Colonic mucosa (tissue), 4 donors: ENCODE measurements at places on chromosomes 2 and 18.

DNA sequence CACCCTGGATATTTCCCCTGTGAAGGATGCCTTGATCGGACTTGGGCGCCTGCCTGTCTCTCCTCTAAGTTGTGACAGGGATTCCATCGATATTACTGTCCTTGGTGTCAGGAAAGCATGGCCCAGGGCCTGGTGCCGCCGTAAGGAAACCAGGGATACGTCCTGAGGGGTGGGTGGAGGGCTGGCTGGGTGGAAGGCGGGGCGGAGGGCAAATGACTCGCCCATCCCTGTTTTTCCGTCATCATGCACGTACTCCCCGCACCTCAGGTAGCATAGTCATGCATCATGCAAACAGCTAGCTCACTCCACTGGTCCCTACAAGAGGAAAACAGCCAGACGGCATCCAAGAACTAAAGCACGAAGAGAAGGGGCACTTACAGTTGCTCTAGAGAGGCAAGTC, 57.1 kb downstream of the PXDN start:
- H3K36me3 ChIP-seq, result no peaks in the 10 kb centered on the region
- no peaks in the 10 kb centered on the region for H3K4me1 ChIP-seq
- no peak overlapping the region for H3K27ac ChIP-seq
- H3K4me3 ChIP-seq, result no peak overlapping the region
- DNase-seq, result no peak

GRCh38 chr2:200585730-200586643, at the start of gene AOX1:
AOX1 (plus strand) TSS chr2:200586014; CDS start chr2:200586109, 95 bp downstream.
- no peak within 1 kb of the TSS for H3K27ac ChIP-seq
- no peaks in the 10 kb centered on the region for H3K27me3 ChIP-seq
- no peaks in the 10 kb centered on the region for H3K4me1 ChIP-seq
- peak within 1 kb of the TSS; percentile 34 for H3K4me3 ChIP-seq
- no peaks in the 10 kb centered on the region for H3K36me3 ChIP-seq

DNA sequence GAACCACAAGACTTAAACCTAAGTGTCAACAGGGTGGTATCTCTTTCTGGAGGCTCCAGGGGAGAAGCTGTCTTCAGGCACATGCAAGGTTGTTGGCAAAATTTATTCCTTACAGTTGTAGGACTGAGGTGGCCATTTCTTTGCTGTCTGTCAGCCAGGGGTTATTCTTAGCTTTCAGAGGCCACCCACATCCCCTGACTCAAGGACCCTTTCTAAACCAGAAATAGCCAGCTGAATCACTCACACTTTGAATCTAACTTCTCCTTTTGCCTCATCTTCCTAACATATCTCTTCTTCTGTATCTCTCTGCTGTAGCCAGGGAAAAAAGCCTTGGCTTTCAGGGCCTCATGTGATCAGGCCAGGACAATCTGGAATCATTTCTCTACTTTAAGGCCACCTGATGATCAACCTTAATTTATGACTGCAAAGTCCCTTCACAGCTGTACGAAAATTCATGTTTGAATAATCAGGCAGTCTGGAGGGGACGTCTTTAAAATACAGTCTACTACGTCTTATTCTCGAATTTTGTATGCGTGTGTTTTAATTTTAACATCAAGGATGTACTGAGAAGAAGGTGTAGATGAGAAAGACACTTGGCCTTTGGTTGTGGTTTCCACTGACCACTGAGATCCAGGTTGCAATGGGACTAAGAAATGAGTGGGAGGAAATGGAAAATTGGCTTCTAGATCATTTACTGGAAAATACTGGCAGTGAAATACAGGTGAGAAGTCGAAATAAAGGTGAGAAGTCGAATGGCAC, 90.4 kb downstream of the DOCK10 start:
- H3K27ac ChIP-seq, result no peak overlapping the region
- H3K4me1 ChIP-seq, result no peaks in the 10 kb centered on the region
- DNase-seq, result no peak
- no peak overlapping the region for H3K4me3 ChIP-seq
- H3K27me3 ChIP-seq, result no peaks in the 10 kb centered on the region
- H3K36me3 ChIP-seq, result no peaks in the 10 kb centered on the region

DNA sequence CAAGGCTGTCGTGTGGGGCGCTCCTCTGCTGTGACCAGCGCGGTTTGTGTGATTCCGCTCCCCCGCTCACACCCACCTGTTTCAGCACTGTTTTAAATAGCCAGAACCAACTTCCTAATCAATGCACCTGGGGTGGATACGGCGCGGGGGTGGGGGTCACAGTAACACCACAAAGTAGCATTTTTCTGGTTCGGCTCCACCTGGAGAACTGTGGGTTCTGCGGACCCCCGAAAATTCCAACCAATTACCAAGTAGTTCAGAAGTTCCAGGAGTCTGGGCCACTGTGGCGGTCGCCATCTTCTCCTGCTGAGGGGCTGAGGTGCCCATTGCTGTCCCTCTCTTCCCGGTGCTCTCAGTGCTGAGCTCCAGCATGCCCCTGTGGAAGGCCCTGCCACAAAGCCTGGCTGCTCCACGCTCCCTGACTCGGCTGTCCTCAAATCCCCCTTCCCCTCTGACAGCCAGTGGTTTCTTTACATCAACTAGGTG, 79.4 kb downstream of the GFPT1 start:
- H3K4me3 ChIP-seq, result peak overlapping the region; percentile 63
- H3K36me3 ChIP-seq, result no peaks in the 10 kb centered on the region
- no peak overlapping the region for H3K27ac ChIP-seq
- no peaks in the 10 kb centered on the region for H3K27me3 ChIP-seq
- no peak for DNase-seq

DNA sequence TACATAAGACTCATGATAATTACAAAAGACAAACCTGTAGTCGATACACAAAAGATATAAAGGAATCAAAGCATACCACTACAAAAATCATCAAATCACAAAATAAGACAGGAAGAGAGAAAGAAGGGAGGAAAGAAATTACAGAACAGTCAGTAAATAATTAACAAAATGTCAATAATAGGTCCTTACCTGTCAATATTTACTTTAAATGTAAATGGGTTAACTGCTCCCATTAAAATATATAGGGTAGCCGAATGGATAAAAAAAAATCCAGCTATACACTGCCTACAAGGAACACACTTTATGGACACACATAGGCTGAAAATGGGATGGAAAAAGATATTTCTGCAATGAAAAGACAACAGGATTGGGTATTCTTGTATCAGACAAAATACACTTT, 163.7 kb downstream of the PIEZO2 start:
- no peak for DNase-seq
- no peaks in the 10 kb centered on the region for H3K4me1 ChIP-seq
- H3K4me3 ChIP-seq, result no peak overlapping the region
- no peak overlapping the region for H3K27ac ChIP-seq
- H3K27me3 ChIP-seq, result no peaks in the 10 kb centered on the region
- H3K36me3 ChIP-seq, result no peaks in the 10 kb centered on the region

DNA sequence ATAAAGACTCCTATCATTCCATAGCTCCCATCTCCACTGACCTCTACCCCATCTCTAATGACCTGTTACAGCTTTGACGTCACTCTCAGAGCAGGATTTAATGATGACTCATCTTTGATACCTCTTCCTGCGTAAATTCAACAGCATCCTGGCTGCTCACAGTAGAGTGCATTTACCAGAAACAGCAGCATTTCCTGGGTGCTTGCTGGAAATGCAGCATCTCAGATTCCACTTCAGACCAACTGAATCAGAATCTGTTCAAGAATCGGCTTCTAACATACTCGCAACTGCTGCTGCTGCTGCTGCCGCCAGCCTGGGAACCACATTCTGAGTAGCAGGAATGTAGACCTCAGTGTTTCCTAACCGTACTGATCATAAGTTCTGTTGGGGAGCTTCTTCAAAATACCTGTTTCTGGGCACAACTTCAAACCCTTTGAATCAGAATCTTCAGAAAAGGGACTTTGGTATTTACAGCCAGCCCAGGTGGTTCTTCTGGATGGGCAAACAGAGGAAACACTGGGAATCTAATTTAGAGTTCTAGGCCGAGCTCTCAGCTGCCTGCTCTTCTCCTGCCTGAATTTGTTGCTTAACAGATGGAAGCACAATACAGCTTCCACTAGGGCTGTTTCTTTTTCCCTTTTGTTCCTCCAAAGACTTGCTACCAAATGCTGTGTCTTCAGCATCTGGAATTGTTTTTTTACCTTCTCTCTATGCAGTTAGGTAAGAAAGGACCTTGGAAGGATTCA, 241.4 kb downstream of the NCKAP5 start:
- no peaks in the 10 kb centered on the region for H3K4me1 ChIP-seq
- no peak overlapping the region for H3K4me3 ChIP-seq
- H3K36me3 ChIP-seq, result no peaks in the 10 kb centered on the region
- H3K27ac ChIP-seq, result no peak overlapping the region
- no peak for DNase-seq

- peak within 1 kb of the TSS; percentile 52 for H3K4me3 ChIP-seq
- peak; percentile 50 for DNase-seq
- no peaks in the 10 kb centered on the region for H3K36me3 ChIP-seq
- H3K27me3 ChIP-seq, result peaks cover 15% of the 10 kb centered on the region
These were observed at the start of gene CNRIP1 for GRCh38 chr2:68319398-68320117. CNRIP1 (minus strand) TSS chr2:68319949; CDS start chr2:68319400, 549 bp downstream.

DNA sequence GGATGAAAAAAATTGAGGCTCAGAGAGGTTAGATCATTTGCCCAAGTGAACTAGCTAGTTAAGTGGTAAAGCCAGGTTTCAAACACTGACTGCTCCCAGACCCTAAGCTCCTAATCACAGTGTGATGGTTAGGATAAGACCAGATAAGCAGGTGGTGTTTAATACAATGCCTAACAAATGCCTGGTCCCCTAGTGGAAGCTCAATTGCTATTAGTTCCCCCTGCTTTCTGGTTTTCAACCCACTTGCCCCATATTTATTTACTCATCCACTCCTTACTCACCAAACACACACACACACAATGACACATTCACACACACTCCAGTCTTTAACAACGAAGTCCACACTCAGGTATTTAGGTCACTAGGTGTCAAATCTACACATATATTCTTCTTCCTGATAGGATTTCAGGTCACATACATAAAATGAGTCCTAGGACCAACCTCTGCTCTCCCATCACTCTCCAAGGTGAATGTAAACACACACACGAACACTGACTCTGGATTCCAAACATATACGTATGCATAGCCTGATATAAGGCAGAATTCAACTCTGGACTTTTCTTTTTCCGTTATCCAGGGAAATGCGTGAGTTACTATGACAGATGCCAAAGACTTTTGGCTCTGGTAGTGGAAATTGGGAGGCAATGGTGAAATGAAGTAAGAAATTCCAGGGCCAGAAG, 73.6 kb upstream of the TSPYL6 start:
- H3K27ac ChIP-seq, result peak overlapping the region; percentile 71
- no peak for DNase-seq
- H3K27me3 ChIP-seq, result no peaks in the 10 kb centered on the region

- peaks cover 4% of the 10 kb centered on the region for H3K4me1 ChIP-seq
- H3K4me3 ChIP-seq, result no peak overlapping the region
- H3K27ac ChIP-seq, result no peak overlapping the region
- no peaks in the 10 kb centered on the region for H3K27me3 ChIP-seq
- peak; percentile 49 for DNase-seq
These were observed 451.0 kb upstream of the SETBP1 start for GRCh38 chr18:44229693-44230108.

GRCh38 chr18:77765468-77765867, 515.8 kb downstream of the GALR1 start:
- H3K27ac ChIP-seq, result no peak overlapping the region
- no peak for DNase-seq
- no peaks in the 10 kb centered on the region for H3K36me3 ChIP-seq

DNA sequence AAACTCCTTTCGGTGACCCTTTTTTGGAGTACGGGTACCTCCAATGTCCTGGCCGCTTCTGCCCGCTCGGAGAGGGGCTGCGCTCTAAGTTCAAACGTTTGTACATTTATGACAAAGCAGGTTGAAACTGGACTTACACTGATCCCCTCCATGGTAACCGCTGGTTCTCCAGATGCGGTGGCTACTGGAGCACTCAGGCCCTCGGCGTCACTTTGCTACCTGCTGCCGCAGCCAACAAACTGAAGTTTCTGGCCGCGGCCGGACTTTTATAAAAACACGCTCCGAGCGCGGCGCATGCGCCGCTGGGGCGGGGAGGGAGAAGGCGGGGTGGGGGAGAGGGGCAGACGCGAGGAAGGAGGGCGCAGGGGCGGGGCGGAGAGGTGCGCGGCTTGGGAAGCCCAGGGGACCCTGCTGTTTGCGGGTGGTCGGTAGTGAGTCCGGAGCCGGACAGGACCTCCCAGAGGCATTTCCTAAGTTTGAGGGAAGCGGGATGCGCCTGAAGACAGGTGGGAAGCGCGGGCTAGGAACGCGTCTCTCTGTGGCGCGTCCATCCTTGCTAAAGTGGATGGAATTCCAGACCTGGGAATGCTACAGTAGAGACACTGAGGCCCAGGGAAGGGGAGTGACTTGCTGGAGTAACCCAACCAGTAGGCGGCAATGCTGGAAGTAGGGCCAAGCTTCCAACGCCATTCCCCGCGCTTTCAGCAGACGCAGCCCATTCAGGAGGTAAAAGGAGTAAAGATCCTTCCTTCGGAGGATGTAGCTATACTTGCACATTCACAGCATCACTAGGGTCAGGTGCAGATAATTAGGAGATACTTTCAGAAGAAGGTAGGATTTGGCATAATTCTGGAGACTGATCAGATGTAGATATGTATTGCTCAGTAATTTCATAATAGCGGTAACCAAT, at the start of gene CXCR4:
TSS of gene CXCR4 (minus strand) at position 241 of the 910 bp plus-strand sequence. CDS start at position 152, 89 bp downstream.
- peak within 1 kb of the TSS; percentile 53 for H3K4me3 ChIP-seq
- peaks cover 55% of the 10 kb centered on the region for H3K27me3 ChIP-seq
- DNase-seq, result peak; percentile 76
- H3K27ac ChIP-seq, result peak within 1 kb of the TSS; percentile 77
- no peaks in the 10 kb centered on the region for H3K36me3 ChIP-seq
- H3K4me1 ChIP-seq, result no peaks in the 10 kb centered on the region

- H3K4me3 ChIP-seq, result no peak overlapping the region
- no peak for DNase-seq
- H3K4me1 ChIP-seq, result no peaks in the 10 kb centered on the region
- no peak overlapping the region for H3K27ac ChIP-seq
These were observed 35.6 kb downstream of the WIPF1 start for GRCh38 chr2:174561972-174562370.

GRCh38 chr2:238498188-238498587, 71.5 kb downstream of the ASB1 start:
- no peaks in the 10 kb centered on the region for H3K27me3 ChIP-seq
- H3K4me3 ChIP-seq, result no peak overlapping the region
- no peaks in the 10 kb centered on the region for H3K36me3 ChIP-seq
- no peak overlapping the region for H3K27ac ChIP-seq

GRCh38 chr2:3940661-3941060, 237.3 kb downstream of the DCDC2C start:
- H3K27ac ChIP-seq, result no peak overlapping the region
- H3K36me3 ChIP-seq, result no peaks in the 10 kb centered on the region
- no peak for DNase-seq
- no peak overlapping the region for H3K4me3 ChIP-seq

DNA sequence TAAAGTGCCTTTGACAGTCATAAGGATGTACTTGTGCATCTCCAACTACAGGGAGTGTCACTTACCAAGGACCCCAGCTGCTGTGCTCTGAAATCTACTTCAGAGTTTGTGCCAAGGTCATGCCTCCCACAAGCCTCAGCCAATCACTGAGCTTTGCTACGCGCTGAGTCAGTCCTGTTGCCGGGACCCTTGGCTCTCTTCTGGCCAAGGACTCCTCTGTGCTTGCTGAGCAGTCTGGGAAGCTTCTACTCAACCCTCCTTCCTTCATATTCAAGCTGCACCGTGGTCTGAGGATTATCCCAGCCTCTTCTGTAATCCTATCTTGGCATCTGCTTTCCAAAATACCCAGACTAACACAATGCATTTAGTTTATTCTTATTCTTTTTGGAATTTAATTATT, 398.9 kb upstream of the FANCL start:
- H3K4me3 ChIP-seq, result no peak overlapping the region
- no peaks in the 10 kb centered on the region for H3K27me3 ChIP-seq
- no peak for DNase-seq
